Tongue (tissue), 3 donors: ENCODE measurements at places on chromosomes 7 and 10. TPM values are rescaled to one million over a fixed set of nuclear protein-coding genes. Genes with fewer than 3 reads are reported as not detected.
A peak's percentile ranks its signal among the peaks of the same experiment; 100 is the strongest.

TSPAN13 gene
- 33.8 TPM for total RNA-seq

LIPF gene
- total RNA-seq, result not detected

AMPH gene
- 10.7 TPM for total RNA-seq

FFAR4 gene
- not detected for total RNA-seq

VKORC1L1 gene
- total RNA-seq, result 25.7 TPM

LAMB1 gene
- 335 TPM for total RNA-seq

NUTM2A gene
- total RNA-seq, result 2.1 TPM

WIPF3 gene
- 3.4 TPM for total RNA-seq

- no peak for DNase-seq
Measured at GRCh38 chr7:79949778-79950177, 184.9 kb upstream of the GNAI1 start.

- DNase-seq, result no peak
Measured at GRCh38 chr10:76918106-76918505, 719.5 kb downstream of the KCNMA1 start.

DNA sequence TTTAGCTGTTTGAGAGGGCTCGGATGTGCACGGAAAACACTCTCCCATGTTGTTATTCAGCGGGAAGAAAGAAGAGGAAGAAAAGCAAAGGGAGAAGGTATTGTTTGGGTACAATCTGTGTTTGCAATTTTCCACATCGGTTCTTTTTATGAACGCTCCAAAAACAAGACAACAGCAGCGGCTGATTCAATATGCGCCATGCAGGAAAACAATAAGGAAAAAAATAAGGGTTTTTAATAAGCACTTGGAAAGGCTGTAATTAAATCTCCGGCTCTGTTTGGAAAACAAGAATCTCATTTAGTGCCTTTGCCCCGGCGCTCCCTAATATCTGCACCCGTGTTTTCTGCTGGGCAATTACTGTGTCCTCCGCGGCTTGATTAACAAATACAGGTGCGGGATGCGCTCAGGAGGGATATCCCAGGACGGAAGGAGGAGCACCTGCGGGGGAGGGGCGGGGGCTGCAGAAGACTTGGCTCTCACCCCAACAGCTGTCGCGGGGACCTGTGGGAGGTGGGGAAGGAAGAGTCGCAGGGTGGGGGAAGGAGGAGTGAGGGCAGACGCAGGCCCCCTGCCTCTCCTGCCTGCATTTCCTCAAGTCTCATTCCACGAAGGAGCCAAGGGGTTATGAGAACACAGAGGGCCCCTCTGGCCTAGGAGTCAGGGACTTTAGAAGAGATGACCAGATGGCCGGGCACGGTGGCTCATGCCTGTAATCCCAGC is 181.5 kb upstream of the PODXL start:
- no peak for DNase-seq

GRCh38 chr10:5551531-5552375 is 27.0 kb downstream of the CALML3 start:
- no peak for DNase-seq

GRCh38 chr7:33334349-33334748 is 205.0 kb downstream of the BBS9 start:
- peak; percentile 12 for DNase-seq

- DNase-seq, result no peak
Measured at GRCh38 chr10:106577266-106577665, 587.2 kb downstream of the SORCS1 start.

GRCh38 chr7:149669121-149669818 is 104.1 kb downstream of the ZNF467 start:
- no peak for DNase-seq

DNA sequence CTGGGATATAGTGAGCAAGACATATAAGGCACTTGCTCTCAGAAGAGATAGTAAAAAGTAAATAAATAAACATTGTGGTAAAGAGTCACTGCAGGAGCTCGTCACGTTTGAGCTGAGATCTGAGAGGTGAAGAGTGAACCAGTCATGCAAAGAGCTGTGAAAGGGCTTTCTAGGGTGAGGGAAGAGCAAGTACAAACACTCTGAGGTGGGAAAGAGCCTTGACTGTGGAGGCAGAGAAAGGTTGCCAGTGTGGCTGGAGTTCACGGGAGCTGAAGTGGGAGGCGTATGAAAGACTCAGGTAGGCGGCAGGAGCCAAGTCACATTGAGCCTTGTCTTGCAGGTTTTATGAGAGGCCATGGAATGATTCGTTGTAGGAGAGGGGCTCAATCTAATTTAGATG is 141.0 kb downstream of the C1GALT1 start:
- no peak for DNase-seq

GRCh38 chr10:131937836-131938235 is 37.0 kb downstream of the PPP2R2D start:
- DNase-seq, result no peak

- DNase-seq, result no peak
Measured at GRCh38 chr10:75941223-75941801, 509.9 kb downstream of the LRMDA start.

DNA sequence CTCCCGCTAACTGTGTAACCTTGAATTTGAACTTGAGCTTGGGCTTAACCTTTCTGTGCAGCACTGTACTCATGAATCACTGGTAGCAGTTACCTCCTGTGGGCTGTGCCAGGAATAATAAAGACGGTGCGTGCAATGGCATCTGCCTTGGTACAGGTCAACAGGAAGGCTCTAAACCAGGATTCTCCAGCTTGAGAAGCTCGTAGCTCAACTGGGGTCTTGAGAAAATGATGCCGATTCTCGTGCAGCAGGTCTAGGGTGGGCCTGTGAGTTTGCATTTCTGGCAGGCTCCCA is 112.5 kb upstream of the ANLN start:
- DNase-seq, result no peak

DNA sequence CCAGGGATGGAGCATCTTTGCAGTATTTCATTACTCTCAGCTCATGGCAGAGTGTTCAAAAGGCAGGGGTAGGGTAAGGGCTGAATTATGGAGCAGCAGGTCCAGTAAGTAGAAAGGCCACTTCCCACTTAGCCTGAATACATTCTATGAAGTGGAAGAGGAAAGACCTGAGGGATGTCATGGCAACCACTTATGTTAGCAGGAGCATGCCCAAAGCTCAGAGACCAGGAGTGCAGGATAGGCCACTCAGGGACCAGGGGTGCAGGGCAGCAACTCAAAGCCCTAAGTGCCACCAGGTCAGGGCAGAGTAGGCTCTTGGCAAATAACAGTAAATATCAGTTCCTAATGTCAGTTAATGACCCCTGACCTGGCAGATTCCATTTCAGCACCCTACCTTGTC is 3.6 kb downstream of the SRI start:
- DNase-seq, result no peak

GRCh38 chr10:1268831-1269230 is 212.6 kb downstream of the WDR37 start:
- no peak for DNase-seq

DNA sequence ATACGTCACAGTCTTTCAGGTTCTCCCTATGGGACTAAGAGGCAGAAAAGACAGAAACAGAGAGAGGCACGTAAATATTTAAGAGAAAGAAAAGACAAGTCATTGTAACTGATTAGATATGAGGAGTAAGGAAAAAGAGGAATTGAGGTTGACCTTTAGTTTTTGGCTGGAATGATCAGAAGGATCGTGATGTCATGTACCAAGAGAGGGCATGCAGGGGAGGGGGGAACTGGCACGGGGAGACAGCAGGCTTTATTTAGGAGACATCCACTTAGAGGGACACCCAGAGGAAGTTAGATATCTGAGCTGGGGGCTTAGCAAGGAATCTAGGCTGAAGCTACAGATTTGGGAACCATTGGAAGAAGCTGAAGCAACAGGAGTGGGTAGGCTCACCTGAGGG is 9.2 kb upstream of the LRRC20 start:
- DNase-seq, result no peak

GRCh38 chr7:73437091-73437490 is 3.5 kb downstream of the FZD9 start:
- DNase-seq, result no peak

DNA sequence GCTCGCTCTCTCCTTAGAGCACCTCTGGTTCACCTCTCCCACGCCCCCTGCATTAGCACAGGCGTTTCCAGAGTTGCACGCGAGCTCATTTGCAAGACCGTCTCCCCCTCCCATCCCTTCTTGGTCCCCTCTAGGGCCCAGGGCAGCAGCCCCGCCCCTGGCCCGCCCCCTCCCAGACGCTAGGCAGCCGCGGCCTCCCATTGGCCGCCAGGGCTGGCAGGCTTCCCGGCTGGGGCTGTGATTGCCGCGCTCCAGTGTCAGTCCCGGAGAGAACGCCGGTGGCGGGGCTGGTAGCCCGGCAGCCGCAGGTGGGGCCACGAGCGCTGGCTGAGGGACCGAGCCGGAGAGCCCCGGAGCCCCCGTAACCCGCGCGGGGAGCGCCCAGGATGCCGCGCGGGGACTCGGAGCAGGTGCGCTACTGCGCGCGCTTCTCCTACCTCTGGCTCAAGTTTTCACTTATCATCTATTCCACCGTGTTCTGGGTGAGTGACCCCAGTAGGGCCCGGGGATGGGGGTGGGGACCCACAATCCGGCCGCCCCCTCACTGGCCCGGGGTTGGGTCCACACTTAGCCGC is at the start of gene TSPAN15:
TSPAN15 (plus strand) TSS at position 257 of the 575 bp plus-strand sequence; CDS start at position 387, 130 bp downstream.
- DNase-seq, result peak; percentile 95

DNA sequence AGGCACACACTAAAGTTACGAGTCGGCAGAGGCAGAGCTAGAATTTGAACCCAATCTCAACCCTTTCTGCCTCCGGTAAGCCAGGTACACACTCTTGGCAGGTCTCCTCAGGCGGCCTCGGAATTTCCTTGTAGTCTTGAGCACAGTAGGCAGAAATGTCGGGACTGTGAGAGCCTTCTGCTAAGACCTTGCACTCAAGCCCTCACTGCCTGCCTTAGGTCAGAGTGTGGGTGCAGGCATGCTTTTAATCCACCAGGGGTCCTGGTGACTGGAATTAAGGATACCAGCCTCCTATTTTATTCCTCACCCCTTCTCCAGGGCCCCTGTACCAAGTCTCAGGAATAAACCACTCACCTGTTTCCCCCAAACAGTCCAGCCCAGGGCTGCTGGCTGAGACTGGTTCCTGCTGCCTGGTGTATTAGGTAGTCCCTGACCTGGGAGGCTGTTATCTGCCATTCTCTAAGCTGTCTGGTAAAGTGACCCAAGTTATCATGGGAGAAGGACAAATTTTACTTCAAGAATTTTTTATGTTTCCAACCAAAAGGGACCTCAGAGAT is 855 bp downstream of the ATP6V1F start:
- DNase-seq, result peak; percentile 62

GRCh38 chr10:98351831-98352402 is 63.1 kb downstream of the PYROXD2 start:
- peak; percentile 13 for DNase-seq

DNA sequence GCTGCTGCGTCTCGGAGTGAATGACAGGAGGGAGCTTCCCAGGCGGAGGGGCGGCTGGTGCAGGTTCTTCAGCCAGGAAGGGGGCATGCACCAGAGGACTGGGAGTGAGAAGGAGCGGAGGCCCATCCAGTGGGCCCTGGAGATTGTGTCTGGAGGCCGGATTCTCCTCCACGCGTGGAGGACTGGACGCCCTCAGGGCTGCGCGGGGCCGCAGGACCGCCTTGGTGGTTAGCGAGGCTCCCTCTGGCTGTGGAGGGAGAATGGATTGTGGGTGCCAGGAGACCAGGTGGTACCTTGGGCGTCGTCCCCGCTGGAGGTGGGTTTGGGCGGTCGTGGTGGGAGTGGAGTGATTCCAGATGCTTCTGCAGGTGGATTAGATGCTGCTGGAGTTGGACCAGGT is 68.9 kb downstream of the ELFN1 start:
- DNase-seq, result no peak

GRCh38 chr10:26534384-26534783 is 96.2 kb downstream of the APBB1IP start:
- no peak for DNase-seq

DNA sequence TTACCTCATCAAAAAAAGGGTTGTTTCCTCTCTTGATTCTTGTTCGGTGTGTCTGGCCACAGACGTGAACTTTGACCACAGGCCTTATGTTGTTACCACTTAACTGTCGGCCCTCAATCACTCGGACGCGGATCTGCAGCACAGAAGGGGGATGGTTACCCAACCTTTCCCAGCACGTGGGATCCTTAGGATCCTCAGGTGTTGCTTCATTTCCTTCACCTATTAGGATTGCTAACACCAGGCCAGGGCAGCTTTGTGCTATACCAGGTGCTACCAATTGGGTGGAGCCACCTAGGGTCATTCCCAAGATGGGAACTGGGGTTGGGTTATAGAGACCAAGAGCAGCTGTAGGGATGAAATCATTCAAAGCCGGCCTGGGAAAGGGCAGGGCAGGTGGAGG is 73.4 kb downstream of the MYOF start:
- DNase-seq, result no peak

DNA sequence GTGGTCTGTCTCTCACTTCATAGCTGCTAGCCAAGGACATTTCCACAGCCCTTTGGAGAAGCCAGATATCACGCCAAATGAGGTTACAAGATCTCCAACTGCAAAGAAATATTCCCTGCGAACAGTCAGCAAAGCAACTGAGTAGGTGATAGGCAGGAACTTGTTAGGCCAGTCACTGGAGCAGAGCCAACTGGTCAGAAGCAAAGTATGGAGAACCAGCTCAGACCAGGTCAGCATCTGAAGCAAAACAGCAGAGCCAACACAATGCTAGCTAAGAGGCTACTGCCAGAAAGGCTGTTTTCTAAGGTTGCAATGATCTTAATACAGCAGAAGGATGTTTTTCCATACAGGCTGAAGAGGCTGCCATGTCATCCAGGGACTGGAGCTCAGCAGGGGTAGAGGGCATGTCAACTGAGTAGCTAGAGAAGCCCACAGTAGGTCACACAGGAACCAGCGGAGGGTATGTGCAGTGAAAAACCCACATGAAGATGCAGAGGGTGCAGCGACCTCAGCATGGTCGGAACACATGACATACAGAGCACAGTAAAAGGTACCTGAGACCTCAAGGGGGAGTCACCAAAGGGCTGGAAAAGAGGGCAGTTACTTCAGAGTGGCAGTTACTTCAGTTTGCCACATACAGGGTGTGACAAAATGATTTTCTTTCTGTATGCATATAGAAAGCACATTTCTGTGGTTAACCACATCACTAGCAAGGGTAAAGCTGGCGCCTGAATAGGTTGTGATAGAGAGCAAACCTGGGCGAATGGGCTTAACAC is 8.9 kb downstream of the SEC31B start:
- no peak for DNase-seq

GRCh38 chr10:478471-479245 is 210.8 kb downstream of the DIP2C start:
- no peak for DNase-seq

GRCh38 chr10:50990568-50991455 is 83.5 kb upstream of the PRKG1 start:
- peak; percentile 80 for DNase-seq

- DNase-seq, result peak; percentile 68
Measured at GRCh38 chr7:53485354-53485753, 449.9 kb downstream of the POM121L12 start.
